ENCODE measurements at places on chromosomes 3 and 15.

- H3K4me1 ChIP-seq, result peaks cover 28% of the 10 kb centered on the region
- H3K36me3 ChIP-seq, result no peaks in the 10 kb centered on the region
- H3K27ac ChIP-seq, result no peak overlapping the region
- H3K4me3 ChIP-seq, result no peak overlapping the region
- DNase-seq, result no peak
- no peaks in the 10 kb centered on the region for H3K27me3 ChIP-seq
Measured at GRCh38 chr15:35104526-35105147, 19.5 kb upstream of the NANOGP8 start.

DNA sequence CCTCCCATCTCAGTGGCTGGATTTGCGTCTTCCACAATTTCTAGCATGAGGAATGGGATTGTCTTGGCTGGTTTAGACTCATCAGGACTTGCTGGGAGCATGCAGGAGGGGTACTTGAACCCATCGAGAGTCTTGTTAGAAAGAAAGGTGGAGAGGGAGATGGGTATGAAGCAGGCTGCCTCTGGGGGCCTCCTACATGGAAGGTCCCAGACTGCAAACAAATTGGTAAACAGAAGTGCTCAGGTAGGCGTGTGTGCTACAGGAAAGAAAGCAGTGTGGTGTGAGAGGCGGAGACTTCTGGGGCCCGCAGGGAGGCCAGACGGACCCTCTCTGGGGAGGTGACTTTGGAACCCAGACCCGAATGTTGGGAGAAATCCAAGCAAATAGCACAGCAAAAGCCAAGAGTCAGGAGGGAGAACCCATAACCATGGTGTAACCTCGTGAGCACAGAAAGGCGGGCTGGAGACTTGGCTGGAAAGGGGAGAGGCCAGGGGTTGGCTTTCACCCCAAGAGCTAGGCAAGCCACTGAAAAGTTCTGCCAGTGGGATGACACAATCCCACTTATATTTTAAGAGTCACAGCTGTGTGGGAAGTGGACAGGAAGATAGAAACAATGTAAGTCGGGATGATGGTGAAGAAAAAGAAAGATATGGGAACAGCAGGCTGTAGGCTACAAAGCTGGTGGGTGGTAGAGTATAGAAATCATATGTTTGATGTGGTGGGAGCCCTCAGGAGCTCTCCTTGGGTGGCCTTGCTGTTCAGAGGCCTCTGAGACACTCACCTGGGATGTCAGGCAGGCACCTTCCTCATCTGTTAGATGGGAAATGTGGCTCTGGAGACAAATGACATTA is 130.1 kb upstream of the PRR20G start:
- H3K36me3 ChIP-seq, result no peaks in the 10 kb centered on the region
- peaks cover 5% of the 10 kb centered on the region for H3K27me3 ChIP-seq
- H3K4me1 ChIP-seq, result no peaks in the 10 kb centered on the region
- H3K27ac ChIP-seq, result no peak overlapping the region
- no peak overlapping the region for H3K4me3 ChIP-seq
- DNase-seq, result no peak

GRCh38 chr15:60093273-60094067 is 89.4 kb downstream of the FOXB1 start:
- no peaks in the 10 kb centered on the region for H3K36me3 ChIP-seq
- no peaks in the 10 kb centered on the region for H3K27me3 ChIP-seq
- peak overlapping the region; percentile 56 for H3K27ac ChIP-seq
- no peak overlapping the region for H3K4me3 ChIP-seq
- H3K4me1 ChIP-seq, result peaks cover 4% of the 10 kb centered on the region

DNA sequence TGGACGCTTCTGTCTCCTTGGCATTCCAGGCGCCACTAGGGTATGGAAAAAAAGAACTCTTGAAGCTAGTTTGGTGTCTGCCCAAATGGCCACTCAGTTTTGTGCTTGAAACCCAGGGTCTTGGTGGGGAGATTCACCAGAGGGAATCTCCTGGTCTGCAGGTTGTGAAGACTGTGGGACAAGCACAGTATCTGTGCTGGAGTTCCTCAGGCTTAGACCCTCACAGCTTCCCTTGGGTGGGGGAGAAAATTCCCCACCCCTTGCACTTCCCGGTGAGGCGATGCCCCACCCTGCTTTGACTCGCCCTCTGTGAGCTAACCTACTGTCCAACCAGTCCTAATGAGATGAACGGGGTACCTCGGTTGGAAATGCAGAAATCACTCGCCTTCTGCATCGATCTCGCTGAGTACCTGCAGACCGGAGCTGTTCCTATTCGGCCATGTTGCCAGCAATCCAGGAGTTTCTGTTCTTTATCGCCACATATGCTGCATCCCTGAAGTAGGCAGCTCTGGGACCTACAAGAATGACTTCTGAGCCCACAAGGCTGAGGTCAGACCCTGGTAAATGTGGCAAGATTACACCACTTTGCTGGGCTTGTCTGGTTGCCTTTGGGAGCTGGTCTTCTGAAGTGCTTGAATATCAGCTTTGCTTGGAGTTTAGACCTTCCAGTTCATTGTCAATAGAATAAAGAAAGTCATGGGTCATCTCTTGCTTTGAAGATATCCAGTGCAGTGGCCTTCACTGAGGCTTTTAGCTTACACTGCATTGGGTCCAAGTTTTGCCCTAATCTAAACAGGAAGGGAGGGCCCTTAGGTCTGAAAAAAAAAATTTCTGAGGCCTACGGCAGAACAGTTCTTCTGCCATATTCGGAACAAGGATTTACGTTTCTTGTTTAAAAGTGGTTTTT is 51.0 kb downstream of the SLC2A2 start:
- H3K27ac ChIP-seq, result no peak overlapping the region
- H3K36me3 ChIP-seq, result no peaks in the 10 kb centered on the region
- H3K27me3 ChIP-seq, result no peaks in the 10 kb centered on the region
- H3K4me1 ChIP-seq, result no peaks in the 10 kb centered on the region

- peaks cover 58% of the 10 kb centered on the region for H3K36me3 ChIP-seq
- H3K4me3 ChIP-seq, result no peak overlapping the region
- no peak overlapping the region for H3K27ac ChIP-seq
- H3K4me1 ChIP-seq, result peaks cover 42% of the 10 kb centered on the region
- no peak for DNase-seq
- H3K27me3 ChIP-seq, result no peaks in the 10 kb centered on the region
Measured at GRCh38 chr3:14133876-14134275, 9.0 kb downstream of the TMEM43 start.

- DNase-seq, result no peak
- H3K4me1 ChIP-seq, result no peaks in the 10 kb centered on the region
- no peaks in the 10 kb centered on the region for H3K27me3 ChIP-seq
- H3K27ac ChIP-seq, result no peak overlapping the region
- H3K4me3 ChIP-seq, result no peak overlapping the region
- H3K36me3 ChIP-seq, result no peaks in the 10 kb centered on the region
Measured at GRCh38 chr3:128679338-128679737, 28.7 kb upstream of the RPN1 start.
